Naive thymus-derived CD8-positive, alpha-beta T cell (primary cell): ENCODE measurements at places on chromosomes 12 and 14. TPM values are rescaled to one million over a fixed set of nuclear protein-coding genes. Genes with fewer than 3 reads are reported as not detected.

Gene MUCL1
- polyA plus RNA-seq = not detected

Gene LETMD1
- 36.3 TPM for polyA plus RNA-seq

Gene HOXC12
- polyA plus RNA-seq = not detected

Gene NXPH4
- polyA plus RNA-seq = not detected

Gene WSCD2
- not detected for polyA plus RNA-seq

Gene ATG101
- 28.8 TPM for polyA plus RNA-seq

Gene FAM222A
- polyA plus RNA-seq = 0.28 TPM

Gene GPR68
- 0.15 TPM for polyA plus RNA-seq

Gene CCDC175
- not detected for polyA plus RNA-seq

Gene NTF3
- polyA plus RNA-seq = not detected

Gene WDHD1
- polyA plus RNA-seq = 2.4 TPM

Gene MYO1A
- not detected for polyA plus RNA-seq

Gene KRT84
- not detected for polyA plus RNA-seq

Gene CCDC197
- not detected for polyA plus RNA-seq

Gene ANO4
- polyA plus RNA-seq = not detected

Gene GPR135
- not detected for polyA plus RNA-seq

Gene HVCN1
- polyA plus RNA-seq = 17.3 TPM

Gene CCDC196
- polyA plus RNA-seq = not detected

Gene ATF7
- 19.2 TPM for polyA plus RNA-seq

Gene GYS2
- not detected for polyA plus RNA-seq

Gene B4GALNT3
- 1.8 TPM for polyA plus RNA-seq

Gene SDSL
- polyA plus RNA-seq = not detected

Gene MMP19
- not detected for polyA plus RNA-seq

Gene TSPAN31
- polyA plus RNA-seq = 47.3 TPM

Gene RNASE4
- polyA plus RNA-seq = not detected

Gene IRAK3
- polyA plus RNA-seq = not detected

Gene NPAS3
- not detected for polyA plus RNA-seq

Gene RPS6KL1
- polyA plus RNA-seq = 0.50 TPM

Gene EPYC
- polyA plus RNA-seq = not detected

Gene KRAS
- polyA plus RNA-seq = 59.5 TPM

Gene MLXIP
- polyA plus RNA-seq = 43.3 TPM

Gene NINJ2
- 3.9 TPM for polyA plus RNA-seq

Gene TMPRSS12
- polyA plus RNA-seq = not detected

Gene ERBB3
- 1.3 TPM for polyA plus RNA-seq

Gene TPPP2
- polyA plus RNA-seq = not detected

Gene NPFF
- polyA plus RNA-seq = not detected

Gene ERG28
- polyA plus RNA-seq = 27.0 TPM

Gene AJUBA
- polyA plus RNA-seq = 0.45 TPM

Gene ARMH4
- polyA plus RNA-seq = not detected

Gene CMA1
- polyA plus RNA-seq = not detected

Gene LRRIQ1
- polyA plus RNA-seq = not detected

Gene FOXG1
- not detected for polyA plus RNA-seq

Gene DCN
- polyA plus RNA-seq = not detected

Gene ACSM4
- not detected for polyA plus RNA-seq

Gene COQ10A
- 9.6 TPM for polyA plus RNA-seq

Gene SPTB
- polyA plus RNA-seq = not detected

Gene MORN3
- polyA plus RNA-seq = 4.8 TPM

Gene GPR162
- not detected for polyA plus RNA-seq

Gene PPP1R1A
- not detected for polyA plus RNA-seq
